ENCODE measurements at places on chromosomes 4 and X.

GRCh38 chrX:122666601-122667000, 517.5 kb upstream of the GRIA3 start:
- no peak for DNase-seq

GRCh38 chr4:188110741-188111471, 1.5 kb upstream of the TRIML2 start:
- DNase-seq: no peak

DNA sequence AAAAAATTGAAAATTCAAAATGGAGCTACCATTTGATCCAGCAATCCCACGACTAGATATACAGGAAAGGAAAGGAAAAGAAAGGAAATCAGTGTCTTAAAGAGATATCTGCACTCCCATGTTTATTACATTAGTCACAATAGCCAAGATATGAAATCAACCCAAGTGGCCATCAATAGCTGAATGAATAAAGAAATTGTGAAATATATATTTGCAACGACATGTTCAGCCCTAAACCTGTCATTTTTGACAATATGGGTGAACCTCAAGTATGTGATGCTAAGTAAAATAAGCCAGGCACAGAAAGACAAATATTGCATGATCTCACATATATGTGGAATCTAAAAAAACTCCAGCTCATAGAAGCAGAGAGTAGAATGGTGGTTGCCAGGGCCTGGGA, 155.1 kb downstream of the ANXA5 start:
- DNase-seq: no peak

DNA sequence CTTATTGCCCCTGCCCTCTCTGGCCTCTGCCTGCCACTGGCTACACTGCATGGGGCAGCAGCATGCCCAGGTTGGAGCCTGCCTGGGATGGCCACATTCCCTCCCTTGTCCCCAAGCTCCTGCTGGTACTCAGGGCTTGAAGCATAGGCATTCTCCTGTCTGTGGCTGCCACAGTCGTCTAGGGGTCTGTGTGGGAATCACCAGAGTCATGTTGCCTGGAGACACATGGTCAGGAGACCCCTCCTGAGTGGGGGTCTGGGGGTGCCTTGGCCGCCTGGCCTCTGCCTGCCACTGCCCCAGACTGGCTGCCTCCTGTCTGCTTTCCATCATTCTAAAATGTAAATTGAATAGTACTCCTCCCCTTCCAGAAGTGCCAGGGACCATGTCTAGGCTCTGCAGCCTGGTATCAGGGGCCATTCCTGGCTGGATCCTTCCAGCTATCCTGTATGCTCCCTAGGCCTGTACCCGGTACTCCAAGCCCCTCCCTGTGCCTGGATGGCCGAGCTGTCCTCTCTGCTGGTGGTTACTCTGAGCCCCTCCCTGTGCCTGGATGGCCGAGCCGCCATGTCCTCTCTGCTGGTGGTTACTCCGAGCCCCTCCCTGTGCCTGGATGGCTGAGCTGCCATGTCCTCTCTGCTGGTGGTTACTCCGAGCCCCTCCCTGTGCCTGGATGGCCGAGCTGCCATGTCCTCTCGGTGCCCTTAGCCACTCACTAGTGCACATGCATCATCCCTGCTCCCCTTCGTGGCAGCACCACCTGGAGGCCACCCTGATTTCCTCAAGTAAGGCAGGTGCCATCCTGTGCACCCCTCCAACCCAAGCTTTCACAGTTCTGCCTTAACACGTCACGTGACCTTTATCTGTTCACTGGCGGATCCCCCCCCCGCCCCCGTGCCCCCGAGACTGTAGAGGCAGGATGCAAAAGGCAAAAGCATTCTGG, 5.5 kb upstream of the NKX1-1 start:
- no peak for DNase-seq

GRCh38 chr4:173448103-173448502, 49.2 kb upstream of the SCRG1 start:
- DNase-seq: no peak

GRCh38 chr4:64781737-64782326, 372.6 kb upstream of the TECRL start:
- peak; percentile 25 for DNase-seq

- DNase-seq: no peak
These were observed 108.3 kb downstream of the TENM3 start for GRCh38 chr4:182351485-182351884.

- DNase-seq: peak; percentile 40
These were observed 263.8 kb upstream of the RPS6KA3 start for GRCh38 chrX:20530406-20530921.

- no peak for DNase-seq
These were observed 19.6 kb upstream of the TCEAL4 start for GRCh38 chrX:103565752-103566151.

DNA sequence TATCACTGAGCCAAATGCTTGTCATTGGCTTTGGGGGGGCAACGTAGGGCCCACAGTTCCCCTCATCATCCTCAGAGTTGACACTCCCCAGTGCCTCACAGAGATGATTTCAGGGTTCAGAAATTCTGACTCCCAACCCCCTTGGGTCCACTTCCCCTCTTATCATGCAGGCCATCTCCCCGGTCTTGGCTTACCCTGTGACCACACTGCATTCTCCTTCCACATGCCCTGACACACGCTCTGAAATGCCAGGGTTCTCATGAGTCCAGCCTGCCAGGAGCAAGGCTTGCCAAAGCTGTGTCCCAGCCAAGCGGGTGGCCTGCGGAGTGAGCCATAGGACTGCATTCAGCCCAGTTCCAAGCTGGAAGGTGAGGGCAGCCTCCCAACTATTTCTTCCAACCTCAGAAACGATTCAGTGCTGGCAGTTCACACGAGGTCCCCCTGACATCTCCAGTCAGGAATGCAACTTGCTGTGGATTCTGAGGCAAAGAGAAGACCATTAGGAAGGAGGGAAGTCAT, 101.2 kb downstream of the SMIM20 start:
- DNase-seq: no peak

DNA sequence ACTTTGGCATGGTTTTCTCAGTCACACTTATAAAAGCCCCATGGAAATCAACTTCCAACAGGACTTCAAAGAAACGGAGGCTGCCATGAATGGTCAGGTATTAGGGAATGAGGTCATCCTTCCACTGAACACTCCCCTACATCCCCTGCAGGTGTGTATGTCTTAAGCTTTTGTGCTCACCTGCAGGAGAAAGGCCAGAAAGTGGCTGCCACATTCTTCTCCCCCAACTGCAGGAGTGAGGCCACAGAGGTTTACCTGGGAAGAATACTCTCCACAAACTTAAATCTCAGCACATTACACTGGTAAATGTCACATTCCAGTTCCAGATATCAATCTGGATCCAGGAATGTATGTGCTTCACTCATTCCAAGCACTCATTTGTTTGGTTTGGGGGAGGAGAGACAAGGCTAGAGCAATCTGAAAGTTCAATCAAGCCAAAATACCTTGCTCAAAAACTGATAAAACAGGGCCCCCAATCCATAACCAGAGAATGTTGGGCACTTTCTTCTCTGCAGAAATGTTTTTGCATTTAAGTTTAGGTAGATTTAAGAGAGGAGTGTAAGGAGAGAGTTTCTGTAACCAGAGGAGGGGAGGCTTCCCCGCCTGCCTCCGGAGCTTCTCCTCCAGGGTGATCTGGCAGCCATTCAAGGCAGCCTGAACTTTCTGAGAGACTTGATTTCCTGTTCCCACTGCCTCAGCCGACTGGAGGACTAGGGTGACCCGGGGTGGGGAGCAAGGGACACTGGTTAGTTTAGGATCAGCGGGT, 15.4 kb downstream of the FAM9C start:
- peak; percentile 86 for DNase-seq

DNA sequence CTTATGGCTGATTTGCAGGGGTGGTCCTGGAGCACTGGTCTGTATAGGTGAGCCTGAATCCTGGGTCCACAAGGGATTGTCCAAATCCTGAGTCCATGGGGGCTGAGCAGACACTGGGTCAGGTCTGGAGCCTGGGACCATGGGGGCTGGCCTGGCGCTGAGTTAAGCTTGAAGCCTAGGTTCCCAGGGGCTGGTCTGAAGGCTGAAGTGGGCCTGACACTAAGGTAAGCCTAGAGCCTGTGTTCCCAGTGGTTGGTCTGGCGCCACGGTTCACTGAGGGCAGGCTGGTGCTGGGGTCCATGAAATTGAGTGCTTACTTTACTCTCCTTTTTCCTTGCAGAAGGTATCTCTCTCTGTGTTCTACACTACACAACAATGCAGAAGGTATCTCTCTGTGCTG, 155.8 kb downstream of the RBM46 start:
- no peak for DNase-seq

- DNase-seq: no peak
These were observed 135.4 kb downstream of the CRLF2 start for GRCh38 chrX:1076871-1077651.
